ENCODE measurements at places on chromosomes 11 and 22.

GRCh38 chr11:118620529-118621070 is 13.2 kb downstream of the PHLDB1 start:
- DNase-seq = no peak

GRCh38 chr11:11909727-11910126 is 68.0 kb downstream of the USP47 start:
- DNase-seq = no peak

- no peak for DNase-seq
Observed at GRCh38 chr11:111414936-111415335, 35.9 kb upstream of the POU2AF1 start.

DNA sequence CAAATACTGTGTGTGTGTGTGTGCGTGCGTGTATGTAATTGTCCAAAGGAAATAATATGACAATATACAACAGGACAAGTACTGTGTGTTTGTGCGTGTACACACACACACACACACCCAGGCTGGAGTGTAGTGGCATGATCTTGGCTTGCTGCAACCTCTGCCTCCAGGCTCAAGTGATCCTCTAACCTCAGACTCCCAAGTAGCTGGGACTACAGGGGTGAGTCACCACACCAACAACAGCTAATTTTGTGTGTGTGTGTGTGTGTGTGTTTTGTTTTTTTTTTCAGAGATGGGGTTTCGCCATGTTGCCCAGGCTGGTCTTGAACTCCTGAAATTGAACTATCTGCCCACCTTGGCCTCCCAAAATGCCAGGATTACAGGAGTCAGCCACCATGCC is 61.5 kb downstream of the NUP98 start:
- DNase-seq = no peak

DNA sequence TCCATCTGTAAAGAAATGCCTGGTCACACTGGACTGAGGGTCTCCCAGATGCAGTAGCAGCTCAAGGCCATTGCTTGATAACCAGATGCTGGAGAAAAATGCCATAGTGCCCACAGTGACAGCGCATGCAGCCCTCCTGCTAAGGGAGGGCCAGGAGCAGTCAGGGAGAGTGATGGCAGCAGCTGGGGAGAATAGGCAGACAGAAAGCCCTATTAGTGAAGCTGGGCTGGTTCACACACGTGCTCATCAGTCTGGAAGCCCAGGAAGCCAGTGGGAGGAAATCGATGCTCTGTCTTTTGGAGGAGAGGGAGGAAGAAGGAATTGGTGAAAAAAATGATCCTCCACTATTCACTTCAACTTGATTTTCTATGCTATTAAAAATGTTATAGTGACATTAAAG is 82.9 kb downstream of the OSBP2 start:
- no peak for DNase-seq

DNA sequence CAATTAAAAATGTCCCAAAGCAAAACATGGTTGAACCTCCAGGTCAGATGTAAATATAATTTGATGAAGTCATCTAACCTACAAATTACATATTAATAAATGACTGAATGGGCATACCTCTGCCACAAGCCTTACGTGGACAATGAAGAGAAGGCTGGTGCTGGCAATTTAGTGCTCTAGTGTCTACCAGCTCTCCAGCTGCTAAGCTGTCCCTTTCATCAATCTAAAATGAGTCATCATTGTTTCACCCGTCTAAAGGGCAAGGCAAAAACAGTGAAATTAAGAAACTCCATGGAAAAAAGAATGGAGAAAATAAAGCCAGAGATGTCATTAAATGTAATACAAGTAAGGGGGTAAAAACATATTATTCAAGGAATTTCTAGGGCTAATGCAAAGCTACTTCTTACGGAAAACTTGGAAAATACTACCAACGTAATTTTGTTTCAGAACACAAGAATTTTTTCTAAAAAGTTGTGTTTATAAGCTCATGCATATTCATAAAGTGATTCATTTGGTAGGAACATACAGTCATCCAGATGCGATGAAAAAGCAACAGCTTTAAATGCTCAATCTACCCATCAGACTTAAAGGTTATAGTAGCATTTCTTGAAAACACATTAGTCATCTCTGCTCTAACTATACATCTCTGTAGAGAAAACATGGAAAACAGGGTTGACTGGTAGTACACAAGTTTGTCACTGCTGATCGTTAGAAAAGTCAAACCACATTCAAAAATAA is 71.5 kb downstream of the SIK3 start:
- DNase-seq = no peak

DNA sequence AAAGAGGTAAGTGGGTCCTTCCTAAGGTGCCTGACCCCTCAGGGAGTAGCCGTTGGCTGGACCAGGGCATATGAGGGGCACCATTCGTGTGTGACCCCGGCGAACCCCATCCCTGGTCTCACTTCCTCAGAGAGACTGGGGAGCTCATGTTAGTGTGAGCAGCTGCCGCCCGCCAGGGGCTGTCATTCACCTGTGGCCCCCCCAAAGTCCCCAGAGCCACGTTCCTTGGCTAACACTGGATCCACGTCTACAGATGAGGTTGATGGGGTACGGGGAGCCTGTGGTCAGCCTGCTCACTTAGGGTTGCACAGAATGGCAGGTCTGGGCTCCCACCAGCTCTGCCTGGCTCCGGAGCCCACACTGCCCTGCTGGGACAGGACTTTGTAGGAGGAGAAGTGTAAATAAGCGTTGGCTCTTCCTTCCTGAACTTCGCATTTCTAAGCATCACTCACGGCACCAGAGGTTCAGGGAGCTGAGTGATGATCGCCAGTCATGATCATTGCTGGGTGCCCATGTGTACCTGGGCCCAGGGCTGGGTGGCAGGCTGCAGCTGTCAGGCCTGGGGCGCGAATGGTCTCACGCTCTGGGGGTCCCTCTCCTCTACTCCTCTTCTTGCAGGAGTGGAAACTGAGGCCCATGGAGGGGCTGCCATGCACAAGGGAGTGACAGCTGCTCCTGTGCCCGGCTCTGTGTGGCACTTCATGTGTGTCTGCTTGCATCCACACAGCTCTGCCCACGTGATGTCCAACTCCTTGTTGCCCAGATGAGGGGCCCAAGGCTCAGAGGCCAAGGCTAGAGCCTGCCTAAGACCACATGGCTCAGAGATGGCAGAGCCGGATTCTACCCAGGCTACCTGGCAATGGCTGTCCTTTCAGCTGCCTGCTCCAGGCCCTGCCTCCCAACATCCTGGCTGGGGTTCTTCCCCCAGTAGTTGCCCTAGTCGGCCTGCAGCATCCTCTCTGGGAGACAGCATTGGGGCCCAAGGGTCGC is 11.1 kb downstream of the TTC38 start:
- DNase-seq = no peak
